ENCODE measurements at places on chromosomes 6 and 20.

DNA sequence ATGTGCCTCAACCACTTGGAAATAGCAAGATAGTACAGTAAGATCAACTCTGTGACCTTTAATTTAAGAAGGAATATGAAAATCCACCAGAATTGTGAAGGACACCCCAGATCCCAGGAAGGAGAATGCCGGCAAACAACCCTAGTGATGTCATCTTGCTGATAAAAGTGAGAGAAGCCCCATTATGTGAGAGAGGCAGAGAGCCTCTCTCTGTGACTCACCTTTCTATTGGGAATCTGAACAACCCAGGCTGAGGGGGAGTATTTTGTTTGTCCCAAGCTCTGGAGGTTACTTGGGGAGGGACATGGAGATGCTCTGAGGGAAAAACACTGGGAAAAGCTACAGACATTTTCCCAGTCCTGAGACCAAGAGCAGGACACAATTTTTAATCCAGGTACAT lies 188.3 kb upstream of the FERMT1 start:
- DNase-seq = no peak

GRCh38 chr6:120682145-120682544 lies 652.1 kb downstream of the TBC1D32 start:
- no peak for DNase-seq

DNA sequence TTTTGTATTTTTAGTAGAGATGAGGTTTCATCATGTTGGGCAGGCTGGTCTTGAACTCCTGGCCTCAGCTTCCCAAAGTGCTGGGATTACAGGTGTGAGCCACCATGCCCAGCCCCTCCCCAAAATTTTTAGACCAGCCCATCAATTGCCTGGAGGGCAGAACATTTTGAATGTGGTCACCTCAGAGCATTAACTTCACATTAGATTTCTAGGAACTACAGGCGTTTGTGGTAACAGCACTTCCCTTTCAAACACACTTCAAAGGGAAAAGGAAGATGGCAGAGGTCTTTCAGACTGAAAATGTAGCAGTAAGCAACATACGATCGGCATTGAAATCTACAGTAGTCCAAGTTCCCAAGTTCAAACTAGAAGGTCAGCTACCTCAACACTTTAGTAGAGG lies 12.3 kb upstream of the SLA2 start:
- no peak for DNase-seq

DNA sequence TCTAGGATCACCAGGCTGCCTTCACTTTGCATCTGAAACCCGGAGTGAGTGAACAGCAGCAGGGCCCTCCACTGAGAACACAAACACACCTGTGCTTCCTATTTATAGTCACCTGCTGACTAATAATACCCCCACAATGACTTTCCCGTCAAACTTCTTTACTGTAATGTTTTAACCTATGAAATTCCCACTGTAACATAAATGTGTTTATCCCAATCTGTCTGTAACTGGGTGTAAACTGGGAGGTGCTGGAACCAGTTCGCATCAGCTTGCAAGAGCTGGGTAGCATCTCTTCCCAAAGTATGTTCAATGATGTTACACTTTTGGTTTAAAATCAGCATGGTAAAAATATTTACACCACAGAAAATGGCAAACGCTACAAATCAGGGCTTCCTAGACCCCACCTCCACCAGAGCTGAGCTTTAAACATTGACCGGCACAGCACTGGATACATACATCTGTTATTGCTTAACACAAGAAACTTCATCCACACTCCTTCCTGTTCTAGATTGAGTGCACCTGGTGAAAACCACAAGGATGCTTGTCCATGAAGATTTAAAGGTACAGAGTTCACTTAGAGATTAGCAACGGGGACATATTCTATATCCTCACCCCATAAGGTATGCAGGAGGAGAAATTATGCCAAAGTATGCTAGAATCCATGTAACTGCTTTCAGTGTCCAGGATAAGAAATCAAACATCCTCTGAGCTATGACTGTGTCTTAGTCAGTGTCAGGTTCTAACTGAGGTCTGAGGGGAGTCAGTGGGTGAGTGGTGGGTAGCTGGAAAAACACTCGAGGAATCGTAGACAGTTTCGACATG lies 79.0 kb downstream of the ALDH8A1 start:
- no peak for DNase-seq

GRCh38 chr6:88535306-88535705 lies 369.2 kb upstream of the CNR1 start:
- DNase-seq = no peak

GRCh38 chr6:106560996-106561685 lies 68.2 kb downstream of the RTN4IP1 start:
- no peak for DNase-seq

DNA sequence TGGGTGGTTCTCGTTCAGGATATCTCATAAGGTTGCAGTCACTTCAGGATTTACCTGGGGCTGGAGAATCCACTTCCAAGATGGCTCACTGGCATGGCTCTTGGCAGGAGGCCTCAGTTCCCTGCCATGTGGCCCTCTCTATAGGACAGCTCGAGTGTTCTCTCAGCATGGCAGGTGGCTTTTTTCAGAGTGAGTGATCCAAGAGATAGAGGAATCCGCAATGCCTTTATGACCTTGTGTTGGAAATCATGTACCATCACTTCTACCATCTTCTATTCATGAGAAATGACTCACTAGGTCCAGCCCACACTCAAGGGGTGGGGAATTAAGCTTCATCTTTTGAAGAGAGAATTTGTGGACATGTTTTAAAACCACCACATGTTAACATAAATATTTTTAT lies 37.8 kb downstream of the PPP1R16B start:
- DNase-seq = no peak

- DNase-seq = no peak
Observed at GRCh38 chr6:116476002-116476678, 15.0 kb downstream of the CALHM6 start.
